Cortex of kidney (tissue), 1 donor: ENCODE measurements at places on chromosomes 7 and 10.
A peak's percentile ranks its signal among the peaks of the same experiment; 100 is the strongest.

GRCh38 chr10:78972160-78972946 lies 96.4 kb upstream of the ZMIZ1 start:
- DNase-seq: peak; percentile 28

- DNase-seq: no peak
These were observed 648.5 kb upstream of the LRRN3 start for GRCh38 chr7:110442381-110442837.

GRCh38 chr10:69337296-69338132 lies 59.2 kb downstream of the HK1 start:
- DNase-seq: no peak

GRCh38 chr10:91705948-91706670 lies 73.2 kb upstream of the PPP1R3C start:
- DNase-seq: no peak

- DNase-seq: no peak
These were observed 265.2 kb upstream of the CSTF2T start for GRCh38 chr10:51964630-51965029.

DNA sequence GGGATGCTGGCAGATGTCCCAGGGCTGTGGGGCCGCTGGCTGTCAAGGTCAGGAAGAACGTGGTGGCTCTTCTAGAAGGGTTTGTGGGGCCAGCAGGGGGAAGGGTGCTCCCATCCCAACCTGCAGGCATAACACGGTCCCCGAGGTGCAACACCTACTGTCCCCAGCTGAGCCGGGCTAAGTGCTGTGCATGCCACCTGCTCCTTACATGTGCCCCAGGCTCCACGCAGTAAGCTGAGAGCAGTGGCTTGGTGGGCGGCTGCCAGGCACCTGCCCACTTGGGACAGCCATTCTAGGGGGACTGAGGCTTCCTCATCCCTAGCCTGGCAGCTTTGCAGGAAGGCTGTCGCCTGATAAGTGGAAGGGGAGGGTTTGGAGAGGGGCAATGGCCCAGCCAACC lies 14.2 kb upstream of the ZNF735 start:
- DNase-seq: no peak

DNA sequence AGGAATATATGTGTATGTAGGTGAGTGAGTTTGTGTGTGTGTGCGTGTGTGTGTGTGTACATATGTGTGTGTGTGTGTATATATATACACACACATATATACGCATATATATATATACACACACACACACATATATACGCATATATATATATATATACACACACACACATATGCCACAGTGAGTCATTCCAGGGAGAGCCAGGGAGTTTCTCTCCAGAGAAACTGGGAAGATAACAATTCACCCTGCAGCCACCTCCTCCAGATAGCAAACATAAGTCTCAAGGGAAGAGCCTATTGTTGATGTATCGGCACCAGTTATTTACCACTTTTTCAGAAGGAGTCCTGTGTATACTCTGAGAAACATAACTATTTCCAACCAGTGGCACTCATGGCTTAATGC lies 102.3 kb upstream of the STK17A start:
- no peak for DNase-seq

GRCh38 chr7:139727151-139727705 lies 50.6 kb downstream of the HIPK2 start:
- DNase-seq: no peak

- no peak for DNase-seq
These were observed 181.1 kb upstream of the ASAH2 start for GRCh38 chr10:50432211-50433009.

DNA sequence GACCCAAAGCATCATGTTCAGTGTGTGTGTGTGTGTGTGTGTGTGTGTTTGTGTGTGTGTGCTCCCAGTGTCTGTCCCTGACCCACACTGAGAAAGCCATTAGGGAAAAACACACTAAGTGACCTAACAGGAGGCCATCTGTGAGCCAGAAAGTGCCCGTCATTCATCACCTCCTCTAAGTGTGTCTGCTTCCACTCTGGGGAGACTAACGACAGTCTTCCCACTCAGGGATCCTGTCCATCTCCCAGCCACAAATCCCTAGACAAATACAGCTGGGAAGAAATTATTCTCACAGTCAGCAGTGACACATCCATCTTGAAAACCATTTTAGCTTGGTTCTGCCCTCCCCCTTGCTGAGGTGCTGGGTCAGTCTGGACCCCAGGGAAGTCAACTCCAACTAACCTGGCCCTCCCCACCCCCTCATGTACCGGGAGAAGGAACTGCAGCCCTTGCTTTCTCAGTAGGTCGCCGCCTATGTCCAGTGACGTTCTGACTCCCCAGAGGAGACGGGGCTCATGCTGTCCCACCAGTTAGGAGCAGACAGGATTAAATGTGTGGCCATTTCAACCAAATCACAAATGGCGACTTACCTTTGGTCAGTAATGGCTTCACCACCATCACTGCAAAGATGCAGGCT lies 296.5 kb upstream of the ZNF32 start:
- no peak for DNase-seq

GRCh38 chr10:79001082-79001885 lies 67.5 kb upstream of the ZMIZ1 start:
- DNase-seq: no peak

- DNase-seq: no peak
These were observed 5.1 kb downstream of the PRLHR start for GRCh38 chr10:118590334-118590733.

DNA sequence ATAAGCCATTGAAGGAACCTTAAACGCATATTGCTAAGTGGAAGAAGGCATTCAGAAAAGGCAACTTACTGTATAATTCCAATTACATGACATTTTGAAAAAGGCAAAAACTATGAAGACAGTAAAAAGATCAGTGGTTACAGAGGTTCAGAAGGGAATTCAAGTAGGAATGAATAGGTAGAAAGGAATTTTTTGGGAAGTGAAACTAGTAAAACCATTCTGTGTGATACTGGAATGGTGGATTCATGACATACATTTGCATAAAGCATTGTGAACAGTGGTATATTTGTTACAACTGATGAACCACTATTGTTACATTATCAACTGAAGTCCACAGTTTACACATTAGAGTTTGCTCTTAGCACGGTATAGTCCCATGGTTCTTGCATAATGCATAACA lies 114.2 kb upstream of the GPR22 start:
- DNase-seq: no peak

GRCh38 chr7:137579913-137580640 lies 236.5 kb upstream of the PTN start:
- DNase-seq: no peak

- no peak for DNase-seq
These were observed 403.6 kb downstream of the NRG3 start for GRCh38 chr10:82278401-82279182.

- DNase-seq: no peak
These were observed 1.4 kb upstream of the GIMAP5 start for GRCh38 chr7:150735596-150736358.
